ENCODE measurements at places on chromosomes 1 and 21. TPM values are rescaled to one million over a fixed set of nuclear protein-coding genes. Genes with fewer than 3 reads are reported as not detected.

IVL gene
- total RNA-seq, result not detected

PLA2G5 gene
- total RNA-seq, result not detected

HOOK1 gene
- total RNA-seq, result 8.0 TPM

DNA sequence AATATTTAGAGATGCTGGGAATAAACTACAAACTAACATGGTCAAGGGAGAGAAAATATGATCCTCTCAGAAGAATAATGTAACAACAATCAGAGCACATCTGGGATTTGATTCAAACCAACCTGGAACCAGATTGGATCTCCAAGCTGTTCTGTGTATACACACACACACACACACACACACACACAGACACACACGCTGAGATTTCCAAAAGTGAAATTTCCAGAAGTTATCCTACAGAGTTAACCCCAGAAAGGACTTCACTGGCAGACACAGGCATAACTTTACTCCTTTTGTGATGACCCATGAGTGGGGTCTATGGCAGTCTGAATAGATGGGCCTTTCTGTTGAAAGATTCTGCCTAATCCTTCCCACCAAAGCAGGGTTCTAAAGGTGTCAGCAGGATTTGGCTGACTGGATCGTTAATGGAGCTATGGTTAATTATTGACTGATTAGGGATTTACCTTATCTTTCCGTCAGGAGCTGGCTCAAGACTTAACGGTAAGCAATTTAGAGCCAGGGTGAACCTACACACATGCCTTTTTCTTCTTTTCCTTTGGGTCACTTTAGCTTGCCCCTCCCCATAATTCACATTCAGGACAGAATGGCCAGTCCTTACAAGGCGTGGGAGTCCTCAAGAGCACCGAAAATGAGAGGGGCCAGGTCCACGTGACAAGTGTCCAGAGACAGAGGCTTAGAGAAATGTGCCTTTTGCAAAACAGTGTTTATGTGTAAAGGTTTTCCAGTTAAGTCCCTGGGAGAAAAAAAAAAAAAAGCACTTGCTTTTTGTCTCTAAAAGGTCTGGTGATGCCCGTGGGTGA lies 10.9 kb upstream of the PROX1 start:
- no peak for DNase-seq

DNA sequence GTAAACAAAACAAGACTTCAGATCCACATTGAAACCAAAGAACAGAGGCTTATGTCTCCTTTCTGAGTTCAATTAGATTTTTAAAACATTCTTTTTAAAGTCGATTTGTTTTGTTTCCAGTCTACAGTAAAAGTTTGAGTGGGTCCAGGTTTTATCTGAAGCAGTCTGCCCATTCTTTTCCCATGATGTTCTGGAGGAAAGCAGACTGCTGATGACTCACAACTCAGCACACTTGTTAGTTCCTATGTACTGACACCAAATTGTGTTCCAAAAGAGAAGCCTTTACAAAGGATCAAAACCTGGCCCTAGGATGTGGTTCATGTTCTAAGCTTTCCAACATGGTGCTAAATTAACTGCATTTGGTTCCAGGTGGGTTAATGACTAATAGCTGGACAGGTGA lies 11.4 kb upstream of the CCN1 start:
- no peak for DNase-seq

- DNase-seq, result no peak
Measured at GRCh38 chr1:160718210-160718609, 6.6 kb upstream of the CD48 start.
